ENCODE measurements at places on chromosomes 5 and 9.

GRCh38 chr5:157106630-157107461 lies 2.0 kb downstream of the HAVCR2 start:
- DNase-seq = no peak
- peak overlapping the region; percentile 75 for H3K27ac ChIP-seq
- H3K4me3 ChIP-seq = peak overlapping the region; percentile 21
- no peaks in the 10 kb centered on the region for H3K4me1 ChIP-seq
- H3K36me3 ChIP-seq = no peaks in the 10 kb centered on the region

DNA sequence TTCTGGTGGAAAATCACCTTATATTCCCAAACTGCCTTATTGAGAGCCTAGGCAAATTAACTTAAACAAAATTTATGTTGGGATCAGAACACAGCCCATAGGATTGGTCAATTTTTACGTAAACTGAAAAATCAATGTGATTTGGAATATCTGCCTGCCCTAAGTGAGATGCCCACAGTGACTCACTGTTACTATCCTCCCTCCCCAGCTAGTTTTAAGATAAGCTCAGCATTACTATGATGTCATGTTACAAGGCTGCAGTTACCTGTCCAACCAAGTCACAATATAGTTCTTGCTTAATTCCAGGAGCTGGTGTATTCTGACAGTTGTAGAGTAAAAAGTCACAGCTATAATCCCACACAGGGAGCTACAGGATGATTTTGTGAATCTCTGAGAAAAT lies 23.1 kb downstream of the SKP1 start:
- H3K27me3 ChIP-seq = no peaks in the 10 kb centered on the region
- no peak overlapping the region for H3K4me3 ChIP-seq
- DNase-seq = no peak
- H3K36me3 ChIP-seq = peaks cover 24% of the 10 kb centered on the region
- no peak overlapping the region for H3K27ac ChIP-seq

GRCh38 chr5:100406640-100407039 lies 128.5 kb upstream of the FAM174A start:
- H3K4me3 ChIP-seq = no peak overlapping the region
- H3K27ac ChIP-seq = no peak overlapping the region
- H3K27me3 ChIP-seq = no peaks in the 10 kb centered on the region
- no peak for DNase-seq

DNA sequence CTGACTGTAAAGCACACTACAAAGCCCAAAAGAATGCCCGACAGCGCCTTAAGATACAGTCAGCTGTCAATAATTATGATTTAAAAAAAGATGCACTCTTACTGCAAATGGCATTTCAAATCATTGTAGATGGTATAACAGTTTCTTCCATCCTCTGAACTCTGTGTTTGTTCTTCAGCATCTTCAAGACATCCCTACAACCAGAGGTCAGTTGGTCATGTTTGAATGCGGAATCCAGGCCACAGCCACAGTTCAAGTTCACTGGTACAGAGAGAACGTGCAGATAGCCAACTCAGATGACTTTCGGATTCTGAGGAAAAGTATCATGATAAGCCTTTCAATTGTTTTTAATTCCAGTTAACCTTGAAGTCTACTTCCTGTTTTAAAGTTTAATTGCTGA lies 8.7 kb upstream of the MYOT start:
- H3K27ac ChIP-seq = no peak overlapping the region
- DNase-seq = no peak
- no peaks in the 10 kb centered on the region for H3K36me3 ChIP-seq
- H3K4me3 ChIP-seq = no peak overlapping the region
- H3K27me3 ChIP-seq = no peaks in the 10 kb centered on the region

DNA sequence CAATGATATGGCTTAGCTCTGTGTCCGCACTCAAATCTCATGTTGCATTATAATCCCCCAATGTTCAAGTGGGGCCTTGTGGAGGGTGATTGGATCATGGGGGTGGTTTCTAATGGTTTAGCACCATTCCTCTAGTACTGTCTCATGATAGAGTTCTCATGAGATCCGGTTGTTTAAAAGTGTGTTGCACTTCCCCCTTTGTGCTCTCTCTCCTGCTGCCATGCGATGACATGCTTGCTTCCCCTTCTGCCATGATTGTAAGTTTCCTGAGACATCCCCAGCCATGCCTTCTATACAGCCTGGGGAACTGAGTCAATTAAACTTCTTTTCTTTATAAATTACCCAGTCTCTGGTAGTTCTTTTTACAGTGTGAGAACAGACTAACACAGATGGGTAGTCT lies 427.1 kb downstream of the CHSY3 start:
- H3K27me3 ChIP-seq = no peaks in the 10 kb centered on the region
- no peaks in the 10 kb centered on the region for H3K36me3 ChIP-seq
- no peak for DNase-seq
- H3K4me3 ChIP-seq = no peak overlapping the region
- H3K27ac ChIP-seq = no peak overlapping the region

GRCh38 chr9:108662956-108663355 lies 192.8 kb downstream of the ACTL7B start:
- no peaks in the 10 kb centered on the region for H3K27me3 ChIP-seq
- no peak overlapping the region for H3K27ac ChIP-seq
- DNase-seq = no peak
- H3K4me1 ChIP-seq = peaks cover 19% of the 10 kb centered on the region
- no peak overlapping the region for H3K4me3 ChIP-seq

- H3K4me3 ChIP-seq = no peak overlapping the region
- H3K4me1 ChIP-seq = no peaks in the 10 kb centered on the region
- no peaks in the 10 kb centered on the region for H3K36me3 ChIP-seq
- no peak overlapping the region for H3K27ac ChIP-seq
- no peak for DNase-seq
Measured at GRCh38 chr9:11366585-11367129, 753.9 kb upstream of the PTPRD start.

- H3K4me3 ChIP-seq = no peak overlapping the region
- no peak for DNase-seq
- no peaks in the 10 kb centered on the region for H3K36me3 ChIP-seq
- peaks cover 8% of the 10 kb centered on the region for H3K4me1 ChIP-seq
Measured at GRCh38 chr5:10607666-10608073, 43.8 kb downstream of the ANKRD33B start.

Data from esophagus squamous epithelium (tissue), 5 donors.